ENCODE measurements at places on chromosomes 3 and 15.

DNA sequence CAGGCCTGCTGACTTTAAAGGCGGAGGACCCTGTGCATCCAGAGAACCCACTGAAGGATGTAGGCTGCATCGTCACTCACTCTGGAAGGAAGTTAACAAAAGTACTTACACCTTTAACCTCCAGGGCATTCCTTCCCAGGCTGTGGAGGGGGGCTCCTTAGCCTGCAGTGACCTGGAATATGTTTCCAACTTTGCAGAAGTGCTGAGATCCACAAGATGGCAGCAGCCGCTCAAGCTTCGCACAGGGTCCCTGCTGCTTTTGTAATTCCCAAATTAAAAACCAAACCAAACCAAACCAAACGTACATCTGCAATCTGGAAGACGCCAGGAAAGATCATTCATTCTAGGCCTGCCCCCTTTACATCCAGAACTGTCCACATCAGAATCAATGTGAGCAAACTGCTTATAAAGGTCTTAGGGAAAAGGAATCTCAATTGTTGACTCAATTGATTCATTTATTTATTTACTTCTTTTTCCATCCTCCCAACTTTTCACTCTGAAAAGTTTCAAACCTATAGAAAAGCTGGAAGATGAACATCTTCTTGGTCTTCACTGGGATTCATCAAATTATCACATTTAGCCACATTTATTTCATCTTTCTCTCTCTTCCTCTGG, 70.5 kb upstream of the KLHL25 start:
- DNase-seq, result peak; percentile 44

DNA sequence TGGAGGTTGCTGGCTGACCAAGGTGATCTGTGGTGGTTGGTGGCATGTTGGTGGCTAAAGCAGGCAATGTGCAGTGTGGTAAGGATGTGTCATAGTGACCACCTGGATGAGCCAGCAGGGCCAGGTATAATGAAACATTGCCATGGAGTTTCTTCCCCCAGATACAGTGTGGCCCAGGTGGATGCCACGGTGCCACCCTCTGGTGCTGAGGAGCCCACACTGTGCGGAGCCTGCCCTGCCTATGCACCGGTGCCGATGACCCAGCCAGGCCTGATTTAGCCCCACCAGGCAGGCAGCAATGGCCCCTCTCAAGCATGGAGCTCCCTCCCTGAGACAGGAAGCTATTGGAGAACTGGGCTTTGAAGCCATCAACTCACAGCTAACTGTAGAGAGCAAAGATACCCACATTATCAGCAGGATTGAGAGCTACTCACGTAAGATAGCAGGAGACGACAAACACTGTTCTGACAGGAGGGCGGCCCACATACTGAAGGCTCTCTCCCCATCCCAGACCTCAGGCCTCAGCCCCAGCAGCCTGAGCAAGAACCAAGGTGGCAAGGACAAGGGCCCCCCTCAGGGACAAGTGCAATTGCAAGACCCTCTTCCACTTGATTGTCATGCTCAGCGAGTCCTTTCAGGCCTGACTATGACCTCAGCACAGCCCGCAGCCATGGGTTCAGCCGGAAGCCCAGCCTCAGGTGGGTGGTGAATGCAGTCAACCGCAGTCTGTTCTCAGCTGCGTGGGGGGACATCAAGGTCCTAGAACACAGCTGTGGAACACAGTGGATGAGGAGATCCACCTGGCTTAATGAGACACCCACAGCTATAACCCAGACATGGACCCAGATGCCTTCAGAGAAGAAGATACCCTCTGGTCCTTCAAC, 82.8 kb upstream of the CDV3 start:
- DNase-seq, result no peak

GRCh38 chr15:42544853-42545629, 3.6 kb downstream of the LRRC57 start:
- no peak for DNase-seq

GRCh38 chr3:12230406-12230805, 58.5 kb upstream of the PPARG start:
- peak; percentile 51 for DNase-seq

- DNase-seq, result no peak
Observed at GRCh38 chr15:56272454-56272853, 28.8 kb upstream of the RFX7 start.

DNA sequence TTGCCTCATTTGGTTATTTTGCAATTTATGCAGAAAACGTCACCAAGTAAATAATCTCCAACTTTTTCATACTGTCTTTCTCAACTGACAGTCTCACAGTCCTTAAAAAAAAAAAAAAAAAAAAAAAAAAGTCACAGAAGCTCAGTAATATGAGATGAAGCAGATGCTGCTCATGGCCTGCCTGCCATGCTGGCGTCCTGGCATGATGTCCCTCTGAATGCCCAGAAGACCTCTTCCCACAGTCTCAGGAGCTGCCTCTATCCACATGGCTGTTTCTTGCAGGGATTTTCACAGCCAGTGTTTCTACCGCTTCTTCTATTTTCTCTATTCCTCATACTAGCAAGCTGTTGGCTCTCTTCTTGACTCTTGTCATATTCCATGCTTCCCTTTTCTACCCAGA, 87.7 kb downstream of the TGFBR2 start:
- no peak for DNase-seq

DNA sequence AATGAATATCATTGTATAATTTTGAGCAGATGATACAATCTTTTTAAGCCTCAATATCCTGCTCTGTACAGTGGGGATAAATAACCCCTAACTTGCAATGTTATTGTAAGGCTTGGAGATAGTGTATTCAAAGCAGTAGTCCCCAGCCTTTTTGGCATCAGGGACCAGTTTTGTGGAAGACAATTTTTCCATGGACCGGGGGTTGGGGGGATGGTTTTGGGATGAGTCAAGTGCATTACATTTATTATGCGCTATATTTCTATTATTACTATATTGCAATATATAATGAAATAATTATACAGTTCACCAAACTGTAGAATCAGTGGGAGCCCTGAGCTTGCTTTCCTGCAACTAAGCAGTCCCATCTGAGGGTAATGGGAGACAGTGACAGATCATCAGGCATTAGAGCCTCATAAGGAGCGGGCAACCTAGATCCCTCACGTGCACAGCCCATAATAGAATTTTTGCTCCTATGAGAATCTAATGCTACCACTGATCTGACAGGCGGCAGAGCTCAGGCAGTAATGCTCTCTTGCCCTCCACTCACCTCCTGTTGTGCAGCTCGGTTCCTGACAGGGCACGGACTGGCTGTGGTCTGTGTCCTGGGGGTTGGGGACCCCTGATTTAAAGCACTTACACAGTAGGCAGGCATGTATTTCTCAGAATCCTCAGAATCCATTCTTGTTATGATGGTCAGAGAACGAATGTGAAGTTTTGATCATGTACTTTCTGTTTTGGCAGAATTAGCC, 102.2 kb downstream of the PTPRG start:
- DNase-seq, result no peak

- DNase-seq, result no peak
Observed at GRCh38 chr3:66480666-66481065, 20.2 kb downstream of the LRIG1 start.

GRCh38 chr3:90136456-90137191, 1029.2 kb downstream of the EPHA3 start:
- no peak for DNase-seq

DNA sequence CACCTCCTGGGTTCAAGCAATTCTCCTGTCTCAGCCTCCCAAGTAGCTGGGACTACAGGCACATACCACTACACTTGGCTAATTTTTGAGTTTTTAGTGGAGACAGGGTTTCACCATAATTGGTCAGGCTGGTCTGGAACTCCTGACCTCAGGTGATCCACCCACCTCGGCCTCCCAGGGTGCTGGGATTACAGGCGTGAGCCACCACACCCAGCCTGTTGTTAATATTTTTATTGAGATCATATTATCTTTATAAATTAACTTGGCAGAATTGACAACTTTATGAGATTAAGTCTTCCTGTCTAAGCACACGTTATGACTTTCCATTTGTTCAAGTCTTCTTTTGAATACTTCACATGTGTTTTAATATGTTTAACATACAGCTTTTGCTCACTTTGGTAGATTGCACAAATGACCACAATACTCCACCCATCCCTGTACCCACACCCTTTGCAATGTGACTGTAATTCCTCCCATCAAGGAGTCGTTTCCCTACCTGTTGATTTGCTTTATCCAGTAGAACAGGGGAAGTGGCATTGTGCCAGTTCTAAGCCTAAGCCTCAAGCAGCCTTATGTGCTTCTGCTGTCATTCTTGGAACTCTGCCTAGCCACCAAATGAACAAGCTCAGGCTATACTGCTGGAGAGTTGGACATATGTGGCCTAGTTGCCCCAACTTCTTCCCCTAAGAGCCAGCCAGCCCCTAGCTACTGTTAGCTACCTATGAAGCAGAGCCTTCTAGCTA, 8.2 kb downstream of the XYLB start:
- DNase-seq, result peak; percentile 31

GRCh38 chr3:124599147-124599765, 131.0 kb upstream of the UMPS start:
- DNase-seq, result no peak

DNA sequence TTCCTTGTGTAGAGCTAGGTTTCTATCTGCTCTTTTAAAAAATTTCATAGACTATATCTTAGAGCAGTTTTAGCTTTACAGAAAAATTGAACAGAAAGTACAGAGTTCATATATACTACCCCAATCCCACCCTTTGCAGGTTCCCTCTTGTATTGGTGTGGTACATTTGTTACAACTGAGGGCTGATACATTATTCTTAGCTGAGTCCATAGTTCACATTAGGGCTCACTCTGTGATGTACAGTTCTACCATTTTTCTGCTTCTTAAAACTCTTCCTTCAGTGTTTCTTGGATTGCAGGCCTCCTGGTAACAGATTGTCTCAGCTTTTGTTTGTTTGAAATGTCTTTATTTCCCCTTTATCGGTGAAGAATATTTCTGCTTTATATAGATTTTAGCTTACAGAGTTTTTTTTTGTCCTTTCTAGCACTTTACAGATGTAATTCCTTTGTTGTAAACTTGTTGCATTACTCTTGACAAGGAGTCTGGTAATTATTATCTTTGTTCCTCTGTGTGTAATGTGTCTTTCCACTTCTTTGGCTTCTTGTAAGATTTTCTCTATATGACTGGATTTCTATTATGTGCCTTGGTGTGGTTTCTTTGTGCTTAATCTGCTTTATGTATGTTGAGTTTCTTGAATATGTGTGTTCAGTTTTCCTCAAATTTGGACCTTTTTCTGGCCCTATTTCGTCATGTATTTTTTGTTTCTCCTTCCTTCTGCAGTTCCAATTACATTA, 25.3 kb downstream of the MEF2A start:
- DNase-seq, result no peak

GRCh38 chr3:63857311-63857710, 6.3 kb downstream of the THOC7 start:
- DNase-seq, result no peak

DNA sequence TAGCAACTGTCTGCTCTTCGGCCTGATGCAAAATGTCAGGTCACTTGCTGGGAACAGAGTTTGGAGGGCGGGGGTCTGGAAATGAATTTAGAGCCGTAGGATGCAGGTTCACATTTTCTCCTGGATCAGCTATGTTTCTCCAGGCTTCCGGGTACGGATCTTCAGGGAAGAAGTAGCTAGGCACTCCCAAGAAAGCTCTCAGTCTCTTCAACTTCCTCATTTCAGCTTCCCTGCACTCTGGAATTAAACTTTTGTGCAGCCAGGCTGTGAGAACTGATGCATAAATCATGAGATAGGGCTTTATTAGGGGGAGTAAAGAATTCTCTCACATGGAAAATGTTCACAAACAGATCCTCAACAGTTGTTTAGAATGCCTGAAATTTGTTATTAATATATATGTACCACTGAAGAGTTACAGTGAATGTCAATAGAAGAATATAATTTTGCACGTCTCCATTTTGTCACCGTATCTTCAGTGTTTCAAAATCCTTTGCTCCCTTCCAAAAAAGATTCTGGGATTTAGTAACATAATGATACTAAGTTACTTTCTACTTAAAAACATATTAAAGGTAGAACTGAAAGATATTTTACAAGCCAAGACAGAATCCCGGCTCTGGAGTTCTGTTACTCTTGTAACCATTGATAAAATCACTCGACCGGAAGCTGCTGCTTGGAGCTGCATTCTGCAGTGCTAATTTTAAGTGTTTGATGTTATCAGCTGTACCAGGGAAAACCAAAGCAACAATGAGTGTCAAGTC, 178.5 kb upstream of the P2RY1 start:
- peak; percentile 16 for DNase-seq

- peak; percentile 82 for DNase-seq
Observed at GRCh38 chr15:65916664-65917406, 47.5 kb downstream of the RAB11A start.

DNA sequence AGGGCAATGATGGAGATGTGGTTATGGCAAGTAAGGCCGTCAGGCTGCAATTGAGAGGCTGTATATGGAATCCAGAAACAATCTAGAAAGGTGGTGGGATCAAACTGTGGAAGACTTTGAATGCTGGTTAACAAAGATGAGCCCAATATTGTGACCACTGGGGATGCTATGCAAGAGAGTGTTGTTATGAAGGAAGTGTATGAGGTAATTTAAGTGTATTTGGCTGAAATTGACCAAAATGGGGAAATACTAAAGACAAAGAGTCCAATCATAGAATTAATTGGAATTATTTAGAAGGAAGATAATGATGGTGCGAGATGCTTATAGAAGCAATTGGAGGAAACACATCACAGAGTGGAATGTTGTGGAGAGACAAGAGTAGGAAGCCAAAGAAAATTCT, 24.5 kb downstream of the BTLA start:
- no peak for DNase-seq

DNA sequence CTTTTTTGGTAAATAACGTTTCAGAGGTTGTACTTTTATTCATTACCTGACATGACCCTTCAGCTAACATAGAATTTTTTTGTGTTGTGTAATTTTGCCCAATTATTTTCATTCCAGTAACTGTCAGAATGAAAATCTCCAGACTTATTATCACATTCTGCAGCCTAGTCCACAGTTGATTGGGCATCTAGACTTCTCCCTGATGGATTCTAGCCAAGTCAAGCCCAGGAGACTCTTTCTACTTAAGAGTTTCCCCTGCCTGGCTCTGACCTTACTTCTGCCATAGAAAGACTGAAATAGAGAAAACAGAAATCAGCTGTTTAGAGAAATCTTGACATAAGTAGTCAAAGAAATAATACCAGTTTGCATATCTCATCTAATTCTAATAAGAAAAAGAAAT, 82.9 kb upstream of the CDAN1 start:
- no peak for DNase-seq

- DNase-seq, result no peak
Observed at GRCh38 chr3:196327405-196327804, 9.4 kb upstream of the DYNLT2B start.

DNA sequence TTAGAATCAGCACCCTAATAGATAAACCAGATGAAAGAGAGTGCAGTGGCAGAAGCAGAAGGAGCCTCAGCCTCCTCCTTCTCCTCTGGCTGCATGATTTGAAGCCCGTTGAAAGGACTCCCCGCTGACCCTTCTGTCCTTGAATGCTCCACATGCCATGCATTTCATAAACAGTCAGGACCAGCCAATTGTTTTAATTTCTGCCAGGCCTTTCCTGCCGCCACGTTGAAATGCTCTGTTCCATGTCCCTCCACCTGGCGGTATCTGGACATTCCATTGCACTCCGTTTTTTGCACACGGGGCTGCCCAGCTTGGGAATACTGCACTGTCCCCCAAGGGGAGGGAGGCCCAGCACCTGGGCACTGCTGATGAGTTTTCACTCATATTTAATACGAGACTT, 35.2 kb upstream of the GLCE start:
- DNase-seq, result no peak
